Foreskin keratinocyte (primary cell): ENCODE measurements at places on chromosomes 2 and 18.

GRCh38 chr2:201407265-201407664 is 44.0 kb downstream of the TRAK2 start:
- no peak for DNase-seq

DNA sequence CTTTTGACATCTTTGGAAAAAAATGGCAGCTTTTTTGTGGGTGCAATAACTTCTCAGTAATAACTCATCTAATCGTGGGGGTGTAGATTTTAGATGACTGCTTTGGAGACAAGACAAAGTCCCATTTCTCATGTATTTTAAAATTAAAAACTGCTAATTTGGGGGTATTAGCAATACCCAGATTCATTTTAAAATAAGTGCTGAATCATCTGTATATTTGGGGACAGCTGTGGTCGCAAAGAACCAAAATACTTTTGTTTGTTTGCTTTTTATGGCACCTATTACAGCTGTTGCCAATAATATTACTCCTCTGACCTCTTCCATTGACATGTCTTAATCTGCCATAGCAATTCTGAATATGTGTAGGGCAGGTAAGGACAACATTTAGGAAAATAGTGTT is 45.4 kb downstream of the STAT1 start:
- no peak for DNase-seq

DNA sequence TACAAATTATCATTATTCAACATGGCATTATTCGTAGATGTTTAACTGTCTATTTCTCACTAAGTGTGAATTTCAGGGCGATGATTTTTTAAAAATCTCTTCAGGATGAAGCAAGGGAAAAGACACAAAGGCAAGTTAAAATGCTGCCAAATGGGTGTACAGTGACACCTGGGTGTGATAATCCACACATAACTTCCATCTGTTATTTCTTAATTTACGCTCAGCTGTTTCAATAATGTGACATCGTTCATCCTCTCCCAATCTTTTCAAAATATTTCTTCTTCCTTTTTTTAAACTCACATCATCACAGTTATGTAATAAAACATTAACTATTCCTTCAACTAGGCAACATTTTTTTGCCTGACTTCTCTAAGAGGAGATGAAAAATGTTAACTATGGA is 10.6 kb downstream of the PDE1A start:
- DNase-seq = no peak

DNA sequence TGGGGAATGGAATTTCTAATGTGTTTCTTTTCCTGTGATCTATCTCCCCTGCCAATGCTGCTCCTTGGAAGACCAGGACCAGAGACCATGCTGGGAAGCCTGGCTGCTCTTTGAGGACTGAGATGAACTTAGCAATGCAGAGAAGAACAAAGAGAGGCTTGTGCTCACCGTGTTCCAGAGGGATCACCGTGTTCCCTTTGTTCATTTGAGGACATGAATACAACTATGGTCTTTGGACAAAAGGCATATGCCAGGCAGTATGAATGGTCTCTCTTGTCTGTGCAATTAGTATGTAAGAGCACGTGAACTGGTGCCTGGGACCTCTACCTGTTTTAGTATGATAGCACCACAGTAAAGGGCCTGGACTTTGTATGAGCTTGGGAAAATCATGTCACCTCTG is 139.9 kb downstream of the TDRD15 start:
- no peak for DNase-seq

GRCh38 chr2:128277961-128278681 is 40.5 kb downstream of the HS6ST1 start:
- DNase-seq = no peak

- DNase-seq = no peak
These were observed 124.9 kb downstream of the PRKCE start for GRCh38 chr2:45776160-45776955.

- no peak for DNase-seq
These were observed 237.5 kb downstream of the LDLRAD4 start for GRCh38 chr18:13455960-13456481.

DNA sequence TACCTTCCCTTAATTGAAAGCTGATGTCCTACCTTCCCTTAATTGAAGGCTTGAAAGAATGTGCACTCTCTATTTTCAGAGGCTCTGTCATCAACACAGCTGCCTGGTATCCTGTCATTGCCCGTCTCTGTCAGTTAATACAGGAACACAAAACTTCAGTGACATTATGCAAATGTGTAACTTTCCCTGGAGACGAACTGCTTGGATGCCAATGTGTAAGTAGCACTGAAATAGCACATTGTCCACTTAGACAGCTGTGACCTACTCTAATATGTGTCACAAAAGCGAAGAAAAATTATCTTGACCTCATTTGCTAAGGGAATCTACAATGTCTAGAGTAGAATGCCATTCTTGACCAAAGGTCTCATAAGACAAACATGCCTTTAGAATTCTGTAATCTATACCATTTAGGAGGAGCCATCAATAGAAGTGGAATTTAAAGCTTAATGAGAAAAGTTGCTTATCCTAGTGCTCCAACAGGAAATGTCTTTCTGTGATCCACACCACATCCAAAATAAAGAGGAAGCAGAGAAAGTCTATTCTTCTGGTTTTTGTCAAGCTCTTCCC is 138.1 kb downstream of the BARD1 start:
- DNase-seq = no peak

- no peak for DNase-seq
These were observed 259.2 kb downstream of the TGIF1 start for GRCh38 chr18:3709205-3709604.

DNA sequence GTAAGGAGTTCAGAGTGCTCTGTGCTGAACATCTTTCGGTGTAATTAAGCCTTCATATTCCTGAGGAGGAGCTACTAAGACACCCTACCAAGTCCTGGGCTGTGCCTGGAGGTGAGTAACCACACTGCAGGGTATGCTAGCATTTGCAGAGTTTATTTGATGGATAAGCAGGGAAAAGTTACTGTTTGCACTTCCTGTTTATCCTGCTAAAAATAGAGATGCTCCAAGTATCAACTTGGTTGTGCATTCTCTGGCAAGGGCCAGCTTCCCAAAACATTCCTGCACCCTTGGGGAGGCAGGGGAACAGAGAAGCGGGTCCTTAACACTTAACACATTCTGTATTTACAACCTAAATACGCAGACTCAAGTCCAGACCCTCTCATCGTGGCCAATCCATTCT is 49.8 kb downstream of the PARD6G start:
- DNase-seq = no peak

GRCh38 chr2:26735883-26736588 is 28.0 kb upstream of the SLC35F6 start:
- no peak for DNase-seq

DNA sequence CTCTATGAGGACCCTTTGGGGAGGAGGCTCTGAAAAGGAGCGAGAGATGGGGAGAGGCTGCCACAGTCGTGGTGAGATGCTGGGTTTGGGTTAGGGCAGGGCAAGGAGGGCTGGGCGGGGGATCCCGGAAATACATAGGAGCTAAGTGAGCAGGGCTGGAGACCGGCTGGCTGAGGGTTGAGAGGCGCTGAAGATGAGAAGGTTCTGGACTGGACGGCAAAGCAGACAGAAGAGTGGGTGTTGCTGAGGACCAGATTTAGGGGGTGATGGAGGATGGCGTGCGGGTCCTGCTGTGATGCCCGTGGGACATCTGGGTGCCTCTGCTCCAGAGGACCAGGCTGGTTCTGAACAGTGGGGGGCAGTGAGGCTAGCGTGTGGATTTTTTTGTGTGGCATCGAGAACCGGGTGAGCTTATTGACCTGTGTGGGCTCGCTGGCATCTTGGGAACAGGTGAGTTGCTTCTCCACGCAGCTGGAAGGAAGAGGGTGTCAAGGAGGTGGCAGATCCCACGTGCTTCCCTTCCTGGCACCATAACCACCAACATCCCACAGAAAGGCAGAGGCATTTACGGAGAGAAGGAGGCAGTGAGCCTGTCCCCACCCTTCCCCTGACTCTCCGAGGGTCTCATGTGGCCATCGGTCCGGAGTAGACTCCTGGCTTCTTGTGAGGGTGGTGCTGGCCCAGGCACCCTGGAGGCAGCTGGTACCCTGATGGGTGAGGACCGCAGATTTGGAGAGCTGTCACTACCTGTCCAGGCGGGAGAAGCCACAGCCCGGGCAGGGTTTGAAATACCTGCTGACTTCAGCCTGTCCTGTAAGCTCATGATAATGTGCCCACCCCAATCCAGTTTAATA is 70.3 kb downstream of the ASB1 start:
- DNase-seq = no peak

DNA sequence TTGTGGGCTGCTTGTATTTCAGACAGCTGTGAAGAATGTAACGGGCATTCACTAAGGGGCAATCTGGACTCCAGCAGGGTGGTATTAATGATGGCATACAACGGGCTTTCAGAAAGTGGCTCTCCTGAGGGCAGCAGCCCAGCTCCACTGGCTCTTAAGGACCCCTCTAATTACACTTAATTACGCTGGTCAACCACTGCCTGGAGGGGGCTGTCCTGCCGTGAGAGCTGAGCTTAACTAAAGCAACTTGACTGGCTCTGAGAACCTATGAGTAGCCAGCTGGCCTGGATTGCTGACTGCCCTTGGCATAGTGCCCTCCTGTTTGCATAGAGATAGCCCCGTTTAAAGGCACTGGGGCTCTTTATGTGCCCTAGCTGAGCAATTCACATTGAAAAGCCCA is 3.8 kb downstream of the LIPG start:
- no peak for DNase-seq

DNA sequence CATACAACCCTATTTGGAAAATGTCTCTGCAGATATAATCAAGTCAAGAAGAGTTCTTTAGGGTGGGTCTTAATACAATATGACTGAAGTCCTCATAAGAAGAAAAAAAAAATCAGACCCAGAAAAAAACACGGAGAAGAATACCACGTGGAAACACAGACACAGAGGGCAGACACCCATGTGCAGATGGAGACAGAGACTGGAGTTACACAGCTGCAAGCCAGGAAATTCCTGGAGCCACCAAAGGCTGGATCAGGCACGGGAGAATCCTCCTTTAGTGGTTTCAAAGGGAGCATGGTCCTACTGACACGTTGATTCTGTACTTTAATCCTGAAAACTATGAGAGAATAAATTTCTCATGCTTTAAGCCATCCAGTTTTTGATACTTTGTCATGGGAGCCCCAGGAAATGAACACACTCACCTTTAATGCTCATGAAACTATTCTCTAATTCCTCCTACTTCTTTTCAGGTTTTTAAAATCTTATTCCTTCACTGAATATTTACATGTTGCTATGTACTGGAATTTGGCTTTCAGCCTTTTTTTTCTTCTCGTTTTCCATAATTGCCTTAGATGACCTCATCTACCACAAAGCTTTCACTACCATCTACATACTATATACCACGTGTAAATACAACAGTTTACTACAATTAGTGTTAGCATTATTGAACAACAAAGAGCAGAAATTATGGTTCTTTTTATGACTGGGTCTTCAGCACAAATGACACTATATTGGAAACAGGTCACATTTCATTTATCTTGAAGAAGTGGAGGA is 529.1 kb downstream of the IRS1 start:
- no peak for DNase-seq

- peak; percentile 55 for DNase-seq
These were observed 27.6 kb upstream of the UGP2 start for GRCh38 chr2:63814114-63814513.

DNA sequence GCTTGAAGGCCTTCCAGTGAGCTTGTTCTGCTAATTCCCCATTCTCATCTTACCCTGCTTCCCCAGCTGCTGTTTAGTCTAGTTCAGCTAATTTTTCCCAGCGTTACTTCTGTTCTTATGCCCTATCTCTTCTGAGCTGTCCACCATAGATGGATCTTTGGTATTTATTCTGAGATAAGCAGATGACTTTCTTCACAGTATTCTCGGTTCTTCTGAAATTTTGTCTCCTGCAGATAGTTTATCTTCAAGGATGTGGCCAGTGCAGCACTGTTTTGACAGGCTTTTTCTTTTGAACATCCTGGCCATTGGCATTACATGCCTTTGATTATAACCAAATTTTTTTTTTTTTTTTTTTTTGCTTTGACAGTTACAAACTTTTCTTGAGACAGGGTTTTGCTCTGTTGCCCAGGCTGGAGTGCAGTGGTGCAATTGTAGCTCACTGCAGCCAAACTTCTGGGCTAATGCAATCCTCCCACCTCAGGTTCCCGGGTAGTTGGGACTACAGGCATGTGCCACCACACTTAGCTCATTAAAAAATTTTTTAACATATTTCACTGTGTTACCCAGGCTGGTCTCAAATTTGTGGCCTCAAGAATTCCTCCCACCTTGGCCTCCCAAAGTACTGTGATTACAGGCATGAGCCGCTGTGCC is 134.2 kb downstream of the WDSUB1 start:
- no peak for DNase-seq

DNA sequence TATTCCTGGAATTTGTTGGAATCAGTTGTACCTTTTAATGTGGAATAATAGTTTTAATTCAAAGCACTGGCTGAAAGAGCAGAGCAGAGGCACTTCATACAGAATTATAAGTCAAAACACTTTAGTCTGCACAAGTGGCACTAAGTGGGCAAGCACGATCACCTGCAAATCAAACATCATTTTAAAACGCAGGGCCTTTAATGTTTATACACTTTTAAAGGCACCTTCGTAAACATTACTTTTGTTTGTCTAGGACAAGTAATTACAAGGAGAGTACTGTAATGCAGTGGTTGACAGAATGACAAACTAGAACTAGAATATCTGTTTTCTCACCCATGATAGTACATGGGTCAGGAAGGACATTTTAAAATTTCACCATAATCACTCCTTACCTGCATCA is 36.4 kb downstream of the LANCL1 start:
- DNase-seq = no peak
